ENCODE measurements at places on chromosomes 4 and X.

DNA sequence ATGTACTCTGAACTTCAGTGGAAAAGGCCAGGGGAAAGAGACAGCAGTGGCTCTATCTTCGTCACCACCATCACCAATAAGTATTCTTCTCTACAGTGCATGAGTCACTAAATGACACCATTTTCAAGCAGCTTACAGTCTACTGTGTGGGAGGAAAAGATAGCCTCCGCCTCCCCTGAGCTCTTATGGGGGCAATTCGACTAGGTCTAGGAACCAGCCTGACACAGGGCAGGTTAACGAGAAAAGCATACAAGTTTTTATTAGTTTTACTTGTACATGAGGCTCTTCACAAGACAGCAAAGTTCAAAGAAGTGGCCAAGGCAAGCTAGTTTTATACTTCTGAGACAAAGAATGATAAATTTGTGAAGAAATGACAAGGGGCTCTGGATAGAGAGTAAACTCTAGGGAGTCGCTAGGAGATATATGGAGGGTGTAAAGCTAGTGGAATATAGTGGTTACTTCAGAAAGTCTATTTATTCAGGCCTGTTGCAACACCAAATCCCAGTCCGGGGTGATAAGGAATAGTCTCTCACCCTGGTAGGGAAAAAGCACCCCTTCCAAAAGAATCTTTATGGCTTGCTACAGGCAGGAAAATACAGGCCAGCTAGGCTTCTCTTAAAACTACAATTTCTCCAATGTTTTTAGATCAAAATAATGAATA, 49.7 kb downstream of the SCD5 start:
- no peak for DNase-seq

DNA sequence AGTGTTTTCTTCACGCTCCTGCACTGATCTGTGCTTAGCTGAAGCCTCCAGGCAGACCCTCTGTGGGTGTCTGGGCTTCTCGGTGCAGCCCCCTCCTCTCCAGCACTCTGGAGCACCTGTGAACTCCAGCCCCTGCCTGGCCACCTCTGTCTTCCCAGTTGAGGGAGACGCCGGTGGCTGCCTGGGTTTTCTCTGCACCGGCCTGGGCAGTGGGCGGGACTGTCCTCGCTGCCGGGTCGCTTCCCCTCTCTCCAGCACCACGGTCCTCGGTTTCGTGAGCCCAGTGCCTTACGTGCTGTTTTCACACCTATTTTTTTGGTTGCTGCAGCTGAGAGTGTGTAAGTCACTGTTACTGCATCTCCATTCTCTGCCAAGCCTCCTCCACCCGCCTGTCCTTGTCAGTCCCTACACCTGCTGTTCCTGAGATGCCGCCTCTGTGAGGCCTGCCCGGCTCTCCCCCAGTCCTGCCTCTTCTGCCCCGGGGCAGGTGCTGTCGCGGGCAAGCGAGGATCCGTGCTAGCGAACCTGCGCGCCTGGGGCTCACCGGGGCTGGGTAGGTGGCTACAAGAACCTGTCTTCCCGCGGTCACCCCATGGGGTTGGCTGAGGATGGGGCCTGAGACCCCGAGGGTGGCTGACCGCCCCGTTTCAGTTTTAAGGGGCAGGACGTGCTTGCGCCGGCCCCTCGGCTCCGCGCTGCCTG, 2.4 kb upstream of the FGFRL1 start:
- DNase-seq, result no peak

DNA sequence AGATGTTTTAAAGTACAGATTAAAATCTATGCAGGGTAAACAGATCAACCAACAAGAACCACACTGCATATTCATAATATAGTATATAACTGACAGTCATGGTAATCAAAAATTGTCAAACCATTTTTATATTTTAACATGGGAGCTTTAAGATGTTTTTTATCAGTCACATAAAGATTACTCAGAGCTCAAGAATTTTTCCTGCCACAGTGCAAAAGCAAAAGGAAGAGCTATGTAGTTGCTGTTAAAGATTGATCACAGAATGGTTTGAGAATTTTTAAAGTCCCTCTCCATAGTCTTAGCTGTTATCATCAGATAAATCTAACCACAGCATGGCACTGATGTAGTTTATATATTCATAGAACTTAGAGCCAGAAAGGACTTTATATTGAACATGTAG, 8.5 kb downstream of the RAB9B start:
- DNase-seq, result no peak

GRCh38 chr4:71201817-71202576, 136.8 kb upstream of the SLC4A4 start:
- no peak for DNase-seq

- DNase-seq, result no peak
Measured at GRCh38 chr4:189131118-189131517, 809.6 kb upstream of the FRG1 start.

- no peak for DNase-seq
Measured at GRCh38 chr4:156329779-156330178, 376.1 kb upstream of the CTSO start.

DNA sequence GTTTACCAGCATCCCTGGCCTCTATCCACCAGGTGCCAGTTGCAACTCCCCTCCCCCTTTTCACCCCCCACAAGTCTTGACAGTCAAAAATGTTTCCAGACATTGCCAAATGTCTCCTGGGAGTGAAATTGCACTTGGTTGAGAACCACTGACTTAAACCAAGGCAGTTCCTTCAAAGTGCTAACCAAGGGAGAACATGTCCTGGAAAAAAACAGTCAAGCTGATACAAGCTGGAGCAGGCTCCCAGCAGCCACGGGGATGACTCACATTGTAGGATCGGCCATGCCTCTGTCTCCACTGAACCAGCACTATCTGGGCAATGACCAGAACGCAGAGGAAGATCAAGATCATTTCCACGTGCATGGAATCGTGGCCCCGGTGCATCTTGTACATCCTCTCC, 11.4 kb downstream of the RNF175 start:
- DNase-seq, result no peak

- DNase-seq, result no peak
Measured at GRCh38 chr4:40998675-40999358, 215.5 kb downstream of the APBB2 start.

GRCh38 chrX:14362721-14363120, 166.6 kb upstream of the GLRA2 start:
- no peak for DNase-seq

DNA sequence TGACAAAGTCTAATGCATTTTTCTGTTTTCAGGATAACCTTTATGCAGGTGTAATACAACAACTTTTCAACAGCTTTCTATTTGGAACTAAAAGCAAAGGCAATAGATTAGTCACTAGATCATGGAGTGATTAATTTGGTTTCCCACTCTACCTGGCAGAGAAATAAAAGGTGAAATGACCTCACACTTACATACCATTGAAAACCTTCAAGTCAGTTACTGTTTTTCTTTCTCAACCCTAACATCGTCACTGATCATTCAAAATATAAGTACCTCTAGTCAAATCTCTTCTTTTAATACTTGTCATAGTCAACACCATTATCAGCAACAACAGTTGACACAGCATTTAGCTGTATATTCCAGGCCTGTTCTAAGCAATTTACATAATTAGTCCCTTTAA, 85.1 kb upstream of the ZCCHC13 start:
- no peak for DNase-seq

DNA sequence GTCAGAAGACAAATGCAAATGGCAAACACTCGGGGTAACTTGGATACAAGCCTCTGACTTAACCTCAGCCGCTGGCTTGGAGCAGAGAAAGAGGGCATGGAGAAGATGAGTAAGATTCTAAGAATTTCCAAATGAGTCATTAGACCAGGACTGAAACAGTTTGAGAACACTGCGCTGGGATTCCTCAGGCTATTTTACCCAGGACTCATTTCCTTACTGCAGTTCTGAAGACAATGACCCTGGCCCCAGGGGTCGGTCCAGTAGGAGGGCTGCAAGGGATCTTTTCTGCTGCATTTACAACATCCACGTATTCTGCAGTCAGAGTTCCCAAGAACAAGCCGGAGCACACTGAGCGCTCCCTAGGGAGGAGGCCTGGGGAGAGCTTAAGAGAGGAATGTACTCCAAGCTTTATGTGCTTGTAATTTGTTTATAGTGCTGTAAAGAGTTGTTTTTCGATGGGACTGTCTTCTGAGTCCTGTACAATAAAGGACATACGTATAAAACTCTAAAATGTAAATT, 27.3 kb upstream of the SORBS2 start:
- peak; percentile 54 for DNase-seq

GRCh38 chr4:152925851-152926250, 10.3 kb upstream of the FHDC1 start:
- DNase-seq, result no peak

DNA sequence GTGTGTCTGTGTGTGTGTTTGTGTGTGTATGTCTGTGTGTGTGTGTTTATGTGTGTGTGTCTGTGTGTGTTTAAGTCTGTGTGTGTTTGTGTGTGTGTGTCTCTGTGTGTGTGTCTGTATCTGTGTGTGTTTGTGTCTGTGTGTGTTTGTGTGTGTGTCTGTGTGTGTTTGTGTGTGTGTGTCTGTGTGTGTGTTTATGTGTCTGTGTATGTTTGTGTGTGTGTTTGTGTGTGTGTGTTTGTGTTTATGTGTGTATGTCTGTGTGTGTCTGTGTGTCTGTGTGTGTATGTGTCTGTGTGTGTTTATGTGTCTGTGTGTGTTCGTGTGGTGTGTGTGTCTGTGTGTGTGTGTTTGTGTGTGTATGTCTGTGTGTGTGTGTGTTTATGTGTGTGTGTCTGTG, 11.4 kb downstream of the IL9R start:
- DNase-seq, result no peak

DNA sequence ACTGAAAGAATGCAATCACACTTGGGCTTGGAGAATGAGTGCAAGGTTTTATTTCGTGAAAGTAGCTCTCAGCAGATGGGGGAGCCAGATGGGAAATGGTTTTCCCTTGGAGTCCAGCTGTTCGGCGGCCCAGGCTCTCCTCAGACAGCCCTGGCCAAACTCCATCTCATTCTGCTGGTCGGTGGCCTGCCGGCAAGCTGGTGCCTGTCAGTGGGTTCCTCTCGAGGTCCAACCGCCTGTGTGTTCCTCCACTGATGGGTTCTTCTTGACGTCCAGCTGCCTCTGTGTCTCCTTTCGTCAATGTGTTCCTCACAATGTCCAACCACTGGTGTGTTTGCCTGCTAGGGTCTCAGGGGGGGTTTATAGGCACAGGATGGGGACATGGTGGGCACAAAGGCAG, 80.3 kb downstream of the POU3F4 start:
- no peak for DNase-seq

GRCh38 chr4:55781812-55782211, 37.8 kb upstream of the EXOC1L start:
- no peak for DNase-seq

GRCh38 chr4:1042352-1043055, 31.1 kb downstream of the FGFRL1 start:
- no peak for DNase-seq

- no peak for DNase-seq
Measured at GRCh38 chrX:14359727-14360126, 169.6 kb upstream of the GLRA2 start.

DNA sequence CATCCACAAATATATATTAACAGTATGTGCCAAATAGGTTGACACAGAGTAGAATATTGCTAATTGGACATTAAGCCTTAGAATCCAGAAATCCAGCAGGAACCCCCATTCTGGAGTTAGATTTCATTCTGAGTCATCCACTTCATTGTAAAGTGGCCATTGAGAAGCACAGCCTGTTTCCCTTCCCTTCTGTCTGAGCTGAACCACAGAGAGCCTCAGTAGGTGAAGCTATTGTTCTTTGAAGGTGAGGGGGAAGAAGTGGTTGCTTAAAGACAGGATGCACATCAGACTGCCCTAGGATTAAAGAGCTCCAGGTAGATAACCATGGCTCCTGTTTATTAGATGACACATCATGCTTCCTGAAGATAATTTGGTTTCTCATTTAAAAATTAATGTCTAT, 30.6 kb upstream of the MCF2 start:
- no peak for DNase-seq

DNA sequence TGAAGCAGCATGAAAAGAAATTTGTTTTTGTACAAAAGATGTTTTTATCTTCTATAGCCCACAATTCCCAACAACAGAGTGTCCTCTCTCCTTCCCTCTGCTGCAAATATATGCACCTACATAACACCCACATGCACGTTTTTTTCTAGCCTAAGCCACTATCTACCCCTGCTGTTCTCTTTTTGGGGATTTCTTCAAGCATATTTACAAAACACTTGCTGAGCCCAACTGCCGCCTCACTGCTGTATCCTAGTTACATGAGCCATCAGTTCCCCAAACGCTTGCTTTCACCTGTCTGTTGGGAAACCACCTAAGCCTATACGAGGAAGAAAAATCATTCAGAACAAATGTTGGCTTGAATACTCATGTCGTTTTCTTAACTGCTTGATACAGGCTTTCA, 127.2 kb downstream of the CHRNA9 start:
- DNase-seq, result no peak

DNA sequence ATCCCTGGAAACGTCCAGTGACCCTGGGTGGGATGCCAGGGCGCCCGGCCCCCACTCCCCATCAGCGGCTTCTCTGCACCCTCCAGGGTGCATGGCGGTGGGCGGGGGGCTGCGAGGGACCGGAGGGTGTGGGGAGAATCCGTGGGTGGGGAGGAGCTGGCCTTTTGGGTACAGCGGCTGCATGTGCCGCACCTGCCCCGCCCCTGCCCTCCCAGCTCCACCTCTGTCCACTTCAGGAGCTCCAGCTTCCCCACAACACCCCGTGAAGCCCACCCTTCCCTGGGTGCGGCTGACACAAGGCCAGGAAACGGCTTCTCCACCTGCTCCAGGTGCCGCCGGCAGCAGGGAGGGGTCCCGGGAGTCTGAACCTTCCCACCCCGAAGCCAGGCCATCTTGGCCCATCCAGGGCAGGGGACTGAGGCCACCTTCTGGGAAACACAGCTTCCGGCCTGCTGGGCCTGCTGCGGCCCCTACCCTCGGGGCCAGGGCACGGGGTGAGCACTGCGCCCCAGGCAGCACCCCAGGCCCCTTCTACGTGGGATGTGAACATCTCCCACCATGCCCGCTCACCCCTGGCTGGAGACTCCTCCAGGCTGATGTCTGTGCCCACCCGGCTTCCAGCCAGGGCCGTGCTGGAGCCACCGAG, 34.6 kb downstream of the CPLX1 start:
- no peak for DNase-seq

- no peak for DNase-seq
Measured at GRCh38 chrX:154123241-154124219, 20.5 kb upstream of the OPN1LW start.

DNA sequence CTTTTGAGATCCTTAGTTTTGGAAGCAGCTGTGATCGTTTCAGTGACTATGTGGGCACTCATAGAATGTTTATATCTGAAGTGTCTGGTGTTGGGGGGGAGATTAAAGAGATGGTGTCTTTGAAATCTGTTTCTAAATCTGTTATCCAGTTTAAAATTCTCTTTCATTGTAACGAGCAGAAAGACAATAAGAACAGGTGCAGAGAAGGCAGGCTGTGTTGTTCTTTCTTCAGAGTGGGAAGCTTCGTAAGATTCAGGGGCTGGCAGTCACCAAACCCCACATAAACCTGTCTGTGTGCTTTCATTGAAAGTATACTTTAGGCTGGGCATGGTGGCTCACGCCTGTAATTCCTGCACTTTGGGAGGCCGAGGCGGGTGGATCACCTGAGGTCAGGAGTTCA, 16.3 kb upstream of the DHRSX start:
- DNase-seq, result no peak

- DNase-seq, result no peak
Measured at GRCh38 chr4:169231647-169232262, 39.0 kb downstream of the SH3RF1 start.
